ENCODE measurements at places on chromosomes 6 and 20.

DNA sequence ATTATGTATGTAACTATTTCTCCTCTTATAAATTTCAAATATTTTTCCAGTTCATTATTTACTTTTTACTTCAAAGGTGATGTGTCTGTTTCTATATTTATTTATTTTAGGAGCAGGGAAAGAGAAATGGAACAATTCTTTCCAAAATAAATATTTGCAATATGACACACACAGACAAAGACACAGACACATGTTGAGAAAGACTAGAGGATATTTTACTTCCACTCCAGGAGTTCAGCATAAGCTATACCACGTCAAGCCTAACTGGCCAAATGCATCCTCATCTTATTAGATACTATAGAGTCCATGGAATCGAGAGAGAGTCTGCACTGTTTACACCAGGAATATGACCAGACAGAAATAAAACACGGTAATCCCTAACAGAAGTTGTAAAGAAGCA lies 13.3 kb downstream of the RALGAPA2 start:
- no peak for DNase-seq

- DNase-seq = no peak
Measured at GRCh38 chr20:57841297-57841866, 131.6 kb upstream of the PMEPA1 start.

- no peak for DNase-seq
Measured at GRCh38 chr20:36493051-36493800, 48.1 kb upstream of the MYL9 start.

DNA sequence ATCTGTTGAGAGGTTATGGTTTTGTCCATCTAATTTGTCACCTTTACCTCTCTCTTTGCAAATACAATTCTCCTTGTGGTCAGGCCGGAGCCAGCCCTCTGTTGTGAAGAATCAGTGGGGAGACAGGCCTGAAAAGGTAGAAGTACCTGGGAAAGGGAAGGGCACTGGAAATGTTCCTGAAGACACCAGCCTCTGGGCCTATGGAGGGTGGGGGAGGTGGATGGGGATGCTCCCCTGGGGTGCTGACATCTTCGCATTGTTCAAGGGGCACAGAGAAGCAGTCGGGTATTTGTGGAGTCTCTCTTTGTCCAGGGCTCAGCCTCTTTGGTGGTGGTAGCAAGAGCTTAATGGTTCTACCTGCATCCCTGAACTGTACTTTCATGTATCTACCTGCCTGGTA lies 24.4 kb upstream of the AFDN start:
- no peak for DNase-seq

- DNase-seq = no peak
Measured at GRCh38 chr6:8181951-8182845, 79.8 kb upstream of the EEF1E1 start.

GRCh38 chr6:138572167-138572875 lies 73.0 kb upstream of the NHSL1 start:
- DNase-seq = peak; percentile 38

Data from frontal cortex (tissue), 4 donors.